ENCODE measurements at places on chromosomes 7 and 10.

GRCh38 chr10:12637649-12638048 lies 288.3 kb downstream of the CAMK1D start:
- no peak for DNase-seq

- no peak for DNase-seq
Measured at GRCh38 chr10:14261336-14261735, 69.4 kb downstream of the FRMD4A start.

DNA sequence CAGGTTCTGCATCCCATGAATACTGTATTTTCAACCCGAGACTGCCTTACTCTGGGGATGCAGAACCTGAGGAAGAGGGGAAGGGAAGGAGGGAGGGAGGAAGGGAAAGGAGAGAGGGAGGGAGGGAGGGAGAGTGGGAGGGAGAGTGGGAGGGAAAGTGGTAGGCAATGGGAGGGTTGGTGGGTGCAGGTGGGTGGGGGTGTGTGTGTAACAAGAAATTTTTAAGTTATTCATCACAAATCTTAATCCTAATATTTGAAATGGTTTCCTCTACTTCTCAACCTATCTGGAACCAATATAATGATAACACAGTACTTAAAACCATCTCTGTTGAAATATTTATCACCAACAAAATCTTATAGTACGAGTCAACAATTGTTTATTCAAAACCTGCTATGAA lies 68.0 kb downstream of the PDSS1 start:
- DNase-seq = no peak

- DNase-seq = no peak
Measured at GRCh38 chr7:158028290-158028941, 559.2 kb downstream of the PTPRN2 start.

DNA sequence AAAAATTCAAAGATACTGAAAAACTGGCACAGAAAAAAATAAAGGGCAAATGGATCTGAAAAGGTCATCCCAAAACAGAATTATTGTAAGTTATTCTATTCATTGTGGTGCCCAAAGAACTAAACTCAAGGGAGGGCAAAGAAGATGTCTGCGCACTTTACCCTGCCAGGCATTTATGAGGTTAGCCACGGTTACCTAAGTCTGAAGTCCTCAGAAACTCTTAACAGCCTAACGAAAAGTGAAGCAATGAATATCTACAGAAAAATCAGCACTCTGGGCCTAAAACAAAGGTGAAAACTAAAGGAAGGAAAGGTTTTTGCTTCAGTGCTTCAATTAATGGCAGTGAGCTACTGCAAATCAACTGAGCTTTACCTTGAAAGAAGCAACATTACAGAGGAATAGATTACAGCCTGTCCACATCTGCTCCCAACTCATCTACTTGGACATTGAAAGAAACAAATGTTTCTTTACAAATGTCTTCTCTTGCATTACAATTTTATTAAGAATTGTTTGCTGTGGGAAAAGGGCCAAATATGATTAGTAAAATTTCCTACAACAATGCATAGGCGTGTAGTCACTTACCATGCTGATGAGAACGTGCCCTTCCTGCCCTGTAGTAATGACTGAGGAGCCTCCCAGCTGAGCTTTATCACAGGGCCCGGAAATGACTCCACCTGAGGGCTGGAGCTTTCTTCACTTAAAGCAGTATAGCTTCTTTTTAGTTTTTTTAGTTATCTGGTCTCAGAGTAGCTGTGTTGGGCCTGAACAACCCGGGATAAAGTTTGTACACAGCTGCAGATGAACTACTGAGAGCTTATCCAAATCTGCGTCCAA lies at the start of gene TUBAL3:
TUBAL3 (minus strand) TSS at position 621 of the 834 bp plus-strand sequence; CDS start at position 585, 36 bp downstream.
- DNase-seq = no peak

- no peak for DNase-seq
Measured at GRCh38 chr10:113533801-113534200, 19.1 kb upstream of the HABP2 start.

DNA sequence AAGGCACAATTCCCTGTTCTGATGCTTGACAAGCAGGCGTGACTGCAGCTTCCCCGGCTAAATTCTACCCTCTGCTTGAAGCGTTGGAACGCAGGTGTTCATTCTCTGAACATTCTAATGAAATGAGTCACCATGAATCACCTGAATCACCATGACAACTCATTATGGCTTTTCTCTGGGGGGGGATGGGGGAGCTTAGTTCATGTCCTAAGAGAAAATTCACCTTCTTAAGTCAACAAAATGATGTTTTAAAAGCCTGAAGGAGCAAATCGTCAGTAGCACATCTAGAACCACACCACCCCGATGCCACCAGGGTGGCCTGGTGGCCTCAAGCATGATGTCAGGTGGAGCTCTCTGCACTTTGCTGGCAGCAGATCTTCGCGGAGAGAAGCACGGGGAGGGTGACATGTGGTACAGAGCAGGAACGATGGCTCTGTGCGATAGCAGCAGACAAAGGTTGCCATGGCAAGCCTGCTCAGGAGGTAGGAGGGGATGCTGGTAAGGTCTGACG lies 33.7 kb downstream of the DDC start:
- peak; percentile 60 for DNase-seq

DNA sequence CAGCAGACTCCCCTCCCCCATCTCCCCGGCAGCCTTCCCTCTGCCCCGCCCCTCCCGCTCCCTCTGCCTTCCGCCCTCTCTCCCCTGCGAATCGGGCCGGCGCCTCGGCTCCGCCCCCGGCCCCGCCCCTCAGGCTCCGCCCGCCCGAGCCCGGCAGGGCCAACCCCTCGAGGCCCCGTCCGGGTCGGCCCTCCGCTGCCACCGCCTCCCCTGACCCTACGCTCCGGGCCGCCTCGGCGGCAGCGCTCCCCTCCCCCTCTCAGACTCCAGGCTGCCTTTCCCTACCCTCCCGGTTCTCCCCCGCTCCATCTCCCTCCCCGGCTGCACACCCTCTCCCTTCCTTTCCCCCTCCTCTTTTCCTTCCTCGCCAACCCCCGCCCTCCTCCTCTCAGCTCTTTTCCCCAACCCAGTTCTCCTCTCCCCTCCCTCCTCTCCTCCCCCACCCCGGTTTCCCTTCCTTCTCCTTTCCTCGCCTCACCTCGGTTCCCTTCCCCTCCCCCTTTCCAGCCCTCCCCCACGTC lies 1.6 kb downstream of the ZNF467 start:
- DNase-seq = peak; percentile 76

DNA sequence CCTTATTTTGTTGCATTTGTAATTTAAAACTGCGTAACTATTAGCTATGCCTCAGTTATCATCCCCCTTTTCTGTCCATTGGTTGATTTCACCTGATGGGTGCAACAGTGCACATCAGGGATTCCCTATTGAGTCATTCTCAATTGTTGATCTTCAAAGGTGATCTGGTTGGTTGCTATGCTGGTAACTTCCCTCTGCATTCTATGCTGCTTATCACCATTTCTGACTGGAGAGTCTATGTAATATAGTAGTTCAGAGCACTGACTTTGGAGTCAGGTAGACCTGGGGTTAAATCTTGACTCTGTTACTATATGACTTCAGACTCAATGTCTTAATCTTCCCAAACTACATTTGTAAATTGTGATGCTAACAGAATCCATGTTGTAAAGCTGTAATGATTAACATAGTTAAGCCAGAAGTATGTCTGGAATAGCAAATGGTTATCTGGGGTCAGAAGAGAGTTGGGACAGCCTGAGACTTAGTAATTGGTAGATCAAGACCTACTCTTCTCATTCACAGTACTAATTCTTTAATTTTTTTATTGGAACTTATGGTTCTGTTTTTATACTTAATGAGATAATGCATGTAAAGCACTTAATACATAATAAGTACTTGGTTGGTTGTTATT lies 38.1 kb downstream of the EXOC6 start:
- DNase-seq = no peak

- DNase-seq = no peak
Measured at GRCh38 chr7:30930621-30931020, 19.0 kb downstream of the AQP1 start.

DNA sequence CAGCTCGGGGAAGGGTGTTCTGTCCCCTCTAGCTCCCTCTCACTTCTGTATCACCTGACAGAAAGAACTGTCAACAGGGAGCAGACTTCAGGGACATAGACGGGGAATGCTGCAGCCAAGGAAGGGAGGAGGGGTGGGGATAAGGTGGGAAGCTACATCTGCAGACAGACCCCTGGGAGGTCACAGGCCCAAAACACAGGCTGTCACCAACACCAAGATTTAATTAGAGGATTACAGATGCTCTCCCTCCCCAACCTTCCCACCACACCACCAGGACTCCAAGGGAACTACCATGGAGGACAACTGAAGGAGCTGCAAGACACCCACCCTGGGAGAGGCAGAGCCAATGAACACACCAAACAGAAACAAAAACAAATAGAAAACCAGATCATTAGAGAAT lies 425.2 kb upstream of the VSTM2A start:
- no peak for DNase-seq

DNA sequence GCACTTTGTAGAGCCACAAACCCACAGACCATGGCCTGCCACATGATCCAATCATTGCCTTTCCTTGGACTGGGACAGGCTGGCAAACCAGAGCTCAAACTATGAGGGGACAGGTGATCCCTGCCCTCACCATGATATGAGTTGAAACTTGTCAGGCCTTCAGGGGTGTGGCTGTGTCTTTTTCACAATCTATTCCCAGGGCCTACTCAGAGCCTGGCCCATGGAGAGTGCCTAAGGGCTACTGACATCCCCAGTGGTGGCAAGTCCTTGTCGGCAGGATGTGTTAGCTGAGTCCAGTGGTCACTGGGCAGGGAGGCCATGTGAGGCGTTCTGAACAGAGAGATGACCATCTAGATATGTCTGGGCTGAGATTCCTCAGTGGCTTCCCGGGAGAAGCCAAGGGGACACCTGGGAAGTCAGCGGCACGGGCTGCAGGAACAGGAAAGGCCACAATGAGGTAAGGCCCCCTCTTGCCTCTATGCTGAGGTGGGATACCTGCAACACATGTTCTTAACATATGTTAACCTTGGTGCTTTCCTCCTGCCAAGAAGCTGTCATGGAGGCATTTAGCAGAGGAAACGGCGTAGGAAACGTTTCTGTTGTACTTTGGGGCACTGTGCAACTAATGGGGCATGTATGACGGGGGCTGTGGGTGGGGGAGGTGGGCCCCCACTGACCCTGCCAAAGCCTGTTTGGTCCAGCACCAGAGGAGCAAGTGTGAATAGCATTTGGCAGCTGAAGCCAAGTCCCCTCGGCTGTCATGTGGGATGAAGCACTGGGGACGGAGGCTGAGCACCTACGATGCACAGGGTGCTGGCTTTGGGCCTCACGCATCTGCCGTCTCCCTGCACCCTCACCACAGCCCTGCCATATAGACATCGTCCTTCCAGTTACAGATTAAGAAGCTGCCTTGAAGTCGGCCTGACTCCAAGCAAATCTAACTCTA lies 384.0 kb downstream of the RPS24 start:
- DNase-seq = no peak

- no peak for DNase-seq
Measured at GRCh38 chr10:95628786-95629185, 27.7 kb downstream of the ALDH18A1 start.

- no peak for DNase-seq
Measured at GRCh38 chr7:32072397-32072796, 2.2 kb upstream of the PDE1C start.

DNA sequence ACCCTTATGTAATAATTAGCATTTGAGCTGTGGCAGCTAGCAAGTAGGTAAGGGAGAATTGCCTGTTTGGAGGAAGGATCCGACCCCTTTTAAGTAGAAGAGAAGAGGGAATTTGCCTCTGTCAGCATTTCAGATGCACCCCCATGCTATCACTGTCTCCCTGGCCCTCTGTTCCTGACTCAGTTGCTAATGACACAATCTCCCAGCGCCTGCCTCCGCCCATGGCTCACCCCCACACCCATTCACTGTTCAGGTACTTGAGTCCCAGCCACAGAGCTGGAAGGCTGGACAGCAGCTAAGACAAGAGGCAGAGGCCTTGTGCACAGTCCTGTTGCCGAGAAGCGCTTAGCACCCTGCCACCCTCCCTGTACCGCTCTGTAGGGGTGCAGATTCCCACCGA lies 512.3 kb upstream of the GALNT17 start:
- no peak for DNase-seq

DNA sequence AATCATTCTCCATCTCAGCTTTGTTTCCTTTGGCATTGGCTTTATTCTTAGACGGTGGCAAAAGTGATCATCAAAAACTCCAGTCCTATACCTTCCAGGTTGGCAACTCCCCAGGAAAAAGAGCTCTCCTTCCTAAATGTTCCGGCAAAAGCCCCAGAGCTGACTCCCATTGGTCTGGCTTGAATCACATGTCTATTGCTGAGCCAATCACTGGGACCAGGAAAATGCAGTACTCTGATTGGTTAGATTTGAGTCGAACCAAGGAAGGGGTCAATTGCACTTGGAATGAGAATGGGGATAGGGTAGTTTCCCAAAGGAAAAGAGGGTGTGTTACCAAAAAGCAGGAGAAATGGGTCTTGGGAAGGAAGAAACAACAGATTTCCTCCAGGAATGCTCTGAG lies 22.3 kb downstream of the LEP start:
- DNase-seq = no peak

DNA sequence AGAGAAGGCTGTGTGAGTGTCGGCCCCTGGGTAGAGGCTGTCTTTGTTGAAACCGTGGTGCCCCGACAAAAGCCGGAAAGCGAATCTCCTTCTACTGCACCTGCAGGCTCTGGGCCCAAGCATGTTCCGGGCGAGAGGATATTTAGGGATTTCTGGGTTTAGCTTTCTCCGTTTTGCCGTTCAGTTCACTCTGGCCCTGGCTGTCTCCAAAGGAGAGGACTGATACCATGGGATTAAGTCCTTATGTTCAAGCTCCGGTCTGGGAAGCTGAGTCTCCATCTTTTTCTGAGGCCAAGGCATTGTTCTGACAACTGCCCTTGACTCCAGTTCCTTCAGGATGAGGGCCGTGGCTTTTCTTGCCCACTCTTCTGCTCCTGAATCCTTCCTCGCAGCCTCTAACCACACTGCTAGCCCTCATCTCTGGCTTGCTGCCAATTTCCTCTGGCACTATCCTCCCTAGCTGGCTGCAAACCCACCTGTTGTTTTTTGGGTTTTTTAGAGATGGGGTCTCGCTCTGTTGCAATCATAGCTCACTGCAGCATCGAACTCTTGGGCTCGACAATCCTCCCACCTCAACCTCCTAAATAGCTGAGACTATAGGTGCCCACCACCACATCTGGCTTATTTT lies 206.8 kb downstream of the SKIDA1 start:
- DNase-seq = no peak

GRCh38 chr7:84228526-84228925 lies 33.9 kb upstream of the SEMA3A start:
- no peak for DNase-seq

- no peak for DNase-seq
Measured at GRCh38 chr10:91296471-91296870, 76.0 kb downstream of the PCGF5 start.

- DNase-seq = no peak
Measured at GRCh38 chr10:50885097-50885859, at the start of gene A1CF. A1CF (minus strand) TSS chr10:50885627; CDS start chr10:50859940, 25,687 bp downstream.

- no peak for DNase-seq
Measured at GRCh38 chr10:102726274-102726673, 11.8 kb downstream of the SFXN2 start.

DNA sequence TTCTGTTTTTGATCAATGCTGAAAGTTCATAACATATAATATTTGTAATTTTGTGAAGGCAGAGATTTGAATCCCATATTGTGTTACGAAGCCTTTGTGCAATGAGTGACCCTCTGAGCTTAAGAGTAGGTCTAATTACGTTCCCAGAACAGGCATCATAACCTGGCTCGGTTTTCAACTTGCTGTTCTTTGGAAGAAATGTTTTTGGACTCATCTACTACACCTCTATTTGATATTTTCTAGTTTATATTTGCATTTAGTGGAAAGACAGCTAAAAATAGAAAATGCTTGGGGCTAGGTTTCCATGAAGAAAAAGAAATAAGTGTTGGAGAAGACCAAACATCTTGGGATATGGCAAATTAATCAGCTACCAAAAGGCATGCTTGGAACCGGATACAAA lies 234.8 kb downstream of the AGMO start:
- no peak for DNase-seq

- DNase-seq = no peak
Measured at GRCh38 chr7:149007611-149008010, 20.7 kb downstream of the PDIA4 start.
